ENCODE measurements at places on chromosomes 12 and 14.

- DNase-seq = peak; percentile 46
These were observed 790 bp downstream of the DYNC1H1 start for GRCh38 chr14:101965181-101965544.

DNA sequence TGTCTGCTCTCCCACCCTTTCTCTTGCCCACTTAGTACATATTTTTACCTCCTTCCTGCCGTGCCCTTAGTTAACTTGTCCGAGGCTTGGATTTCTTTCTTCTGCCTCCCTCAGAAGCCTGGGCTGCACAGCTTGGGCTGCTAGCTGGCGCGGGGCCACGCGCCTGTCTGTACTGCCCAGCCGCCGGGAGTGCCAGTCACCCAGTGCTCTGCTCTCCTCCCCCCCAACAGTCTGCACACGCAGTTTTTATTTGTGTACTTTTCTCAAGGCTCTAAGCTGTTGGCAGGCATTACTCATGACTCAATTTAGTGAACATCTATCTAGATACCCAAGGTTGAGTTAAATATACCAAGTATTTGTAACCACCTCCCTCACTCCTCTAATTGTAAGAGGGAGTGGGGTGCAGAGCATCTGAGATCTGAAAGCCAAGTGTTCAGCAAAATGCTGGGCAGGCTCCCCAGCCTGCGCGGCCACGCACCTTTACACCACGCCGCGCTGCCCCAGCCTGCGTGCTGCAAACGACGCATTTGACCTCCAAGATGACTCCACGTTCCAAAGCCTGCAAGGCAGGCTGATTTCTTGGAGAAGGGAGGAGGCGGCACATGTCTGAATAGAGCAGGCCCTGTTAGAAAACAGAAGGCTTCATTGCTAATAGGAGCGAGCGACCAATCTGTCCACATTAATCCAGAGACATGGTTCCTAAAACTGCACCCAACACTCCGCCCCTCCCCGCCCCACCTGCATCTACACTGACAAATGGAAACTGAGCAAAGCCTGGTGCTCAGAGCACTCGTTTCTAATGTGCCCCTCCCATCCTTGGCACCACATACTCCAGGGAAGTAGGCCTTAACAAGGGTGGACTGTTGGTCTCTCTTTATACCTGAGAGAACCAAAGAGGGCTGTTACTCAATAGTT lies 18.2 kb upstream of the CACNA2D4 start:
- DNase-seq = no peak

DNA sequence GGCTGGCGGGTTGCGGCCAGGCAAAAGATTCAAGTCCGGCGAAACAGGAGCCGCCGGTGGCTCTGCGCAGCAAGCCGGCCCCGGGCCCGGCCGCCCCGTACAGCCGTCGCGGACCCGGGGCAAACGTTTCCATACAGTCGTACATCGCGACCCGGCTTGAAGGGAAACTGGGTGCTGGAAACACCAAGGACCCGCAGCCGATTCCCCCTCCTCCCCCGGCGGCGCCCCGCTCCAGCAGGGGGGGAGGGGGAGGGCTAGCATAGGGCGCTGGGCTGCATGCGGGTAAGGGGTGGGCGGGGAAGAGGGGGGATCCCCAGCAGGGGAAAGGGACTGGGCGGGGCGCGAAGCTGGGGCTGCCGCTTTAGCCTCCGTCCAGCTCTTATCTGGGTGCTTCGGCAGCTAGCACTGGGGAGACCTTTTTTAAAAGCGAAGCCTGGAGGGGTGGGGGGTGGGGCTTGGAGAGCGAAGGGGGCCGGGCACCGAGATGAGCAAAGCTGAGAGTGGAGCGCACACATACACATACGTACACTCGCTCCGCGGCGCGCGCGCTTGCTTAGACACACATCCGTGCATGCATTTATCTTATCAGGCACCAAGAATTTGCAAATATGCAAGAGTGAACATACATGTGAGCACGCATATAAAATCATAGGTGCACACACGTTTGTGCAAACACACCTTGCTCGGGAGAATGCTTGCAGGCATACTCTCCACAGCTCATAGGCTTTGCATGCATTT lies 11.9 kb downstream of the RARG start:
- DNase-seq = peak; percentile 53

DNA sequence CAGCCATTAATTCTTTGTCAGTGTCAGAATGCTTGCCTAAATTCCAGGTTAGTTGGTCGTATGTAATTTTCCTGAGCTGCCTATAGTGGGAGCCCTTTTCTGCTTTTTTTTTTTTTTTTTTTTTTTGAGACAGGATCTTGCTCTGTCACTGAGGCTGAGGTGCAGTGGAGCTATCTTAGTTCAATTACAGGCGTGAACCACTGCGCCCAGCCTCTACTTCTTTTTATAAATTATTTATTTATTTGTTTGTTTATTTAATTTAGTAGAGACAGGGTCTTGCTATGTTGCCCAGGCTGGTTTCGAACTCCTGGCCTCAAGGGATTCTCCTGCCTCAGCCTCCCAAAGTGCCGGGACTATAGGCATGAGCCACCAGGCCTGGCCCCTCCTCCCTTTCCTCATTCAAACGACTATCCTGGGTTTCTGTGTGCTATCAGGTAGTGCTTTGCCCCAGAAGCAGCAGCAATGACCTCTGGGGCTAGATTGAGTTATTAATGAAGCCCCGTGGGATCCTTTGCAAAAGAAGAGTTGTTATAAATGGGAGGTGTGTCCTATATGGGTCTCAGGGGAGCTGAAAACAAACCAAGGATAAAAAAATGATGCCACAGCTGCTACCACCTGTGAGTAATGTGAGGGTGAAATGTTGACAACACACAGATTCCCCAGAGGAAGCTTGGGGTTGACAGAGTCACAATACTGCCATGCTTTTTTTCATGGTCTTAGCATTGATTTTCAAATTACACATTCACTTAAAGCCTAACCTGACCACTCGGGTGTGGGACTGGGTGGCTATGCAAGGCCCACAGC lies 34.6 kb upstream of the NFKBIA start:
- peak; percentile 51 for DNase-seq

DNA sequence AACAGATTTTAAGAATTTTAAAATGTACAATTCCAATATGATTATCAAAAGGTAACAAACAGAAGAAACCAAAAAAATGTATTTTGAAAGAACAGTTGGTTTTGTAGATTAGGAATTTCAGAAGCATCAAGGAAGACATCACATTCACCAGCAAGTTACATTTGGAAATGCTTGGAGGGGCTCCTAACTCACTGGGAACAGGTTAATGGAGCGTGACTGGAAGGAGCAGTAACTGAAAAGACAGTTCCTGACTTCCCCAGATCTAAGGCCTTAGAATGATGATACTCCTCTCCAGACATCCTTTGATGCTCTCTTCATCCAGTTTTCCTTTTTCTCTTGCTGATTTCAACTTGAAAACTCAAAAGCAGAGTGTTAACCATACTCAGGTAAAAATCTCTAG lies 220.0 kb upstream of the EGLN3 start:
- DNase-seq = no peak

Data from trophoblast cell (in vitro differentiated cells and primary cell).